ENCODE measurements at places on chromosomes 4 and X. TPM values are rescaled to one million over a fixed set of nuclear protein-coding genes. Genes with fewer than 3 reads are reported as not detected.
A peak's percentile ranks its signal among the peaks of the same experiment; 100 is the strongest.

DNA sequence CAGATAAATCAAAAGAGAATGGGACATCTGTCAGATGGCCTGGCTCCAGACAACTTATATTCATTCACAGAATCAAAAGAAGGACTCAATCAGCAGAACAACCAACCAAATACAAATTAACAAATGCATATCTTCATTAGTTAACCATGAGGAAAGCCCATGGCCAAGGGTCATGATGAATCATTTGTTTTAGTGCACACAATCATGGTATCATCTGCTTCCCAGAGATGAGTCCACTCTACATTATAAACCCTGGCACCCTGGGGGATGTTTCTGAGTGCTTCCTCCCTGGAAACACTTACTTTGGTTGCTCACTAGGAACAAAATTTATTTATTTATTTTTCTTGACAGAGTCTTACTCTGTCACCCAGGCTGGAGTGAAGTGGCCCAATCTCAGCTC, 453.3 kb upstream of the HS3ST1 start:
- DNase-seq: no peak

The GBA3 gene
- not detected for polyA plus RNA-seq

The HSFX1 gene
- 0.36 TPM for polyA plus RNA-seq

- no peak for DNase-seq
Measured at GRCh38 chr4:77264826-77265225, 107.8 kb downstream of the CCNG2 start.

The RTL5 gene
- polyA plus RNA-seq: 2.5 TPM

The GYPE gene
- 0.36 TPM for polyA plus RNA-seq

DNA sequence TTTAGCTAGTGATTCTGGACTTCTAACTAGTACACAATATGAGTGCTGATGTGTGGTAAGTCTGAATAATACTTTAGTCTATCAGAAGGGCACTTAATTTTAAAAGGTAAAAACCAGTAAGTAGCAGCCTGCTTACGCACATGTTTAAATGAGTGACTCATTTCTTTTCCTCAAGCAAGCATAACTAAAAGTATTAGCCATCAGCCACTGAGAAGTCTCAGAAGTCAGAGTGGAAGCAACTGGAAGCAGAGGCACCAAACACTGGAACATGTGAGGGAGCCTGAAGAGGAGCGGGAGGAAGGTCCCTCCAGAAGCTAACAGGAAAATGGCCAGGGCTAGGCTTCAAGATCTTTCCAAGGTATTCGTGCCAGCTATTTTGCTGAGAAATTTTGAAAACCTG, 257.7 kb downstream of the RAPGEF2 start:
- peak; percentile 96 for DNase-seq

GRCh38 chrX:34218063-34218462, 85.9 kb upstream of the FAM47A start:
- DNase-seq: no peak

DNA sequence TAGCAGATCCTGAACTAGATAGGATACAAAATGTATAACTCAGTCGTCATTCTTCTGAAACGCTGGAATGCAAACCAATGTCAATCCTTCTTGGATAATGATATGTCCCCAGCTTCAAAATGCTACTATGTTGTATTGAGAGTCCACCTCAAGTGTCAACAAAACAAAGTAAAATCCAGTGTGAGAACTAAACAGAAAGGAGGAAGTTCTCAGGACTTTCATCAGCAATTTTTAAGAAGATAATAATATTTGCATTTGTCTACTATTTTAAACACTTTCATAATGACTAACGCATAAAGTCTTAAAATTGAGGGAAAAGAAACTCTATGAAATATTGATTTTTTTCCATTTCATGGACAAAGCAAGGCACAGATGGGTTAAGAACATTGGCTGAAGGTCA, 36.3 kb downstream of the SOD3 start:
- no peak for DNase-seq

- DNase-seq: no peak
Measured at GRCh38 chrX:20711366-20711765, 444.7 kb upstream of the RPS6KA3 start.

DNA sequence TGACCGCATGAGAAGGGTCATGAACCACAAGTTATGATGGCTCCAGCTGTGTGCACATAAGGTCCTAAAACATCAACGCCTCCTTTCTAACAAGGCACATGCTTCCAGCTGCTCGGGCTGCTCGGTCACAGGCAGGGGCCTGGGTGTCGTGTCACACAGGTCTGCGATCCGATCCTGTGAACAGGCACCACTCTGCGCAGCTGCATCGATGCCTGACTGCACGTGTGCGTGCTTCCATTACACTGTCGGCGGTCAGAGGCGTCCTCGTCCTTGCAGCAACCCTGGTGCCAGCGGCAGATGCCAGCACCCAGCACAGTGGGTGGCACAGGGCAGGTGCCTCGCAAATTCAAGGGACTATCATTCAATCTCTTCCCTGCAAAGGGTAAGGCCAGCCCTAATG, 23.9 kb downstream of the ZFYVE28 start:
- DNase-seq: no peak

GRCh38 chrX:96430756-96431455, 253.7 kb upstream of the DIAPH2 start:
- no peak for DNase-seq

DNA sequence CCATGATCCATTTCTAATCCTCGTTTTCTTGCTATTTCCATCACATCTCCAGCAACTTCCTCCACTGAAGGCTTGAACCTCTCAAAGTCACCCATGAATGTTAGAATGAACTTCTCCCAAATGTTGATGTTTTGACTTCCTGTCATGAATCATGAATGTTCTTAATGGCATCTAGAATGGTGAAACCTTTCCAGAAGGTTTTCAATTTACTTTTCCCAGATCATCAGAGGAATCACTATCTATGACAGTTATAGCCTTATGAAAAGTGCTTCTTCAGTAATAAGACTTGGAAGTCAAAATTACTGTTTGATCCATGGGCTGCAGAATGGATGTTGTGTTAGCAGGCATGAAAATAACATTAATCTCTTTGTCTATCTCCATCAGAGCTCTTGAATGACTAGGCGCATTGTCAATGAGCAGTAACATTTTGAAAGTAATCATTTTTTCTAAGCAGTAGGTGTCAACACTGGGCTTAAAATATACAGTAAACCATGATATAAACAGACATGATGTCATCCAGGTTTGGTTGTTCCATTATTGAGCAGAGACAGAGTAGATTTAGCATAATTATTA, 268.2 kb downstream of the KCNIP4 start:
- no peak for DNase-seq

GRCh38 chr4:83113429-83113786, 1.1 kb downstream of the PLAC8 start:
- DNase-seq: no peak

- no peak for DNase-seq
Measured at GRCh38 chrX:17987783-17988182, 126.7 kb upstream of the RAI2 start.

GRCh38 chrX:86192827-86193226, 44.6 kb downstream of the DACH2 start:
- no peak for DNase-seq

The NUDT11 gene
- polyA plus RNA-seq: 12.6 TPM

Measured in IMR-90 (cell line).